Small intestine (tissue), 16 donors: ENCODE measurements at places on chromosomes 6 and 20.

DNA sequence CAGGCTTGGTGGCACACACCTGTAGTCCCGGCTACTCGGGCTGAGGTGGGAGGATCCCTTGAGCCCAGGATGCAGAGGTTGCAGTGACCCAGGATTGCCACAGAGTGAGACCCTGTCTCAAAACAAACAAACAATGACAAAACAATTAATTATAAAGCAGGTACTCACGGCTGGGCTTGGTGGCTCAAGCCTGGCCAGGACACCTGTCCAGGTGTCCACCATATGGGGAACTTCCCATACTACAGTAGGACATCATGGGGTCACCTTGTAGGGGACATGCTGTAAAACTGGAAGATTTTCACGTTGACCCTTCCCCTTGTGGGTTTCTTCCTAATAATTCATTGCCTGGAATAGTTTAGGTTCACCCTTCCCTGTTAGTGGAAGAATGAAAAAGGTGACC is 30.7 kb upstream of the RPL7L1 start:
- H3K4me1 ChIP-seq, result peaks cover 14% of the 10 kb centered on the region
- peaks cover 3% of the 10 kb centered on the region for H3K36me3 ChIP-seq
- no peak for DNase-seq
- no peaks in the 10 kb centered on the region for H3K27me3 ChIP-seq
- no peak overlapping the region for H3K27ac ChIP-seq

GRCh38 chr20:4046311-4046924 is 31.1 kb upstream of the RNF24 start:
- no peaks in the 10 kb centered on the region for H3K4me1 ChIP-seq
- no peak overlapping the region for H3K27ac ChIP-seq
- H3K27me3 ChIP-seq, result no peaks in the 10 kb centered on the region

DNA sequence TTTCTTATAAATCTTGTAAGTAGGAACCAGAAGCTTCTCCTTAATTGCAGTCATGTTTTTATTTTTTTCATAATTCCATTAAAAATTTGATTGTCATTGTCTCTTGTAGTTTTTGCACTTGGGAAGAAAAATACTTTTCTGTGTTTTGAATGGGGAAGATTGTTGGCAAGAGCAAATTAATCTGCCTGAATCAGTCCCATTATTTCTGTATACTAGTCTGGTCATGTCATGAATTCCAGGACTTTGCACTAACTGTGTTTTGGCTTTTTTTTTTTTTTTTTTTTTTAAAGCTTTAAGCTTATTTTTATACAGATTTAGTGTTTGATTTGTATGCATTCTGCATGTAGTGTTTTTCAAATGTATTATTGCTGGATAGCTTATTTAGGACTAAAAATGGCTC is 47.6 kb downstream of the RALGAPB start:
- H3K27me3 ChIP-seq, result no peaks in the 10 kb centered on the region
- H3K4me3 ChIP-seq, result no peak overlapping the region
- no peaks in the 10 kb centered on the region for H3K4me1 ChIP-seq
- no peak overlapping the region for H3K27ac ChIP-seq

DNA sequence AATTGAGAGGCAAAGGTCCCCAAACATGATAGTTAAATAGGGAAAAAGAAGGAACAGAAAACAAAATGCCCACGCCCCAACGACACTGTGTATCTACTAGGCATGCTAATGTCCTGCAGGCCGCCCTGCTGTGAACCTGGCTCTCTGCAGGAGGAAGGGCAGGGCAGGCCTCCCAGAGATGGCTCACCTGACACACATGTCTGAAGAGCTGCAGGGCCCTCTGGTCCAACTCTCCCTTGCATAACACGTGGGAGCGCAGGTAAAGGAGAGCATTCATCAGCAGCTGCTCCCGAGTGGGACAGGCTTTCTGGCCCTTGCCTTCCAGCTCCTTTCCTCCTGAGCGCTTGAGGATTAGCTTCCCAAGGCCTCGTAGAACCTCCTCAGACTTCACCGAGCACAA is 53.7 kb upstream of the LYRM2 start:
- no peaks in the 10 kb centered on the region for H3K27me3 ChIP-seq
- DNase-seq, result no peak
- H3K4me3 ChIP-seq, result no peak overlapping the region

- DNase-seq, result no peak
- H3K4me3 ChIP-seq, result no peak overlapping the region
- no peaks in the 10 kb centered on the region for H3K4me1 ChIP-seq
- H3K27ac ChIP-seq, result no peak overlapping the region
Measured at GRCh38 chr6:127924440-127924839, 23.6 kb upstream of the THEMIS start.

GRCh38 chr20:11173916-11174315 is 500.1 kb upstream of the JAG1 start:
- H3K4me3 ChIP-seq, result no peak overlapping the region
- no peaks in the 10 kb centered on the region for H3K4me1 ChIP-seq
- no peaks in the 10 kb centered on the region for H3K36me3 ChIP-seq
- DNase-seq, result no peak
- no peaks in the 10 kb centered on the region for H3K27me3 ChIP-seq

- no peak overlapping the region for H3K4me3 ChIP-seq
- DNase-seq, result peak; percentile 50
- peaks cover 45% of the 10 kb centered on the region for H3K4me1 ChIP-seq
- peak overlapping the region; percentile 74 for H3K27ac ChIP-seq
- H3K36me3 ChIP-seq, result no peaks in the 10 kb centered on the region
Measured at GRCh38 chr6:158706369-158706982, 56.6 kb downstream of the SYTL3 start.

GRCh38 chr20:41984031-41984430 is 365.9 kb upstream of the CHD6 start:
- H3K27ac ChIP-seq, result no peak overlapping the region
- H3K4me3 ChIP-seq, result no peak overlapping the region
- H3K4me1 ChIP-seq, result no peaks in the 10 kb centered on the region
- no peaks in the 10 kb centered on the region for H3K27me3 ChIP-seq
- no peaks in the 10 kb centered on the region for H3K36me3 ChIP-seq
- no peak for DNase-seq

DNA sequence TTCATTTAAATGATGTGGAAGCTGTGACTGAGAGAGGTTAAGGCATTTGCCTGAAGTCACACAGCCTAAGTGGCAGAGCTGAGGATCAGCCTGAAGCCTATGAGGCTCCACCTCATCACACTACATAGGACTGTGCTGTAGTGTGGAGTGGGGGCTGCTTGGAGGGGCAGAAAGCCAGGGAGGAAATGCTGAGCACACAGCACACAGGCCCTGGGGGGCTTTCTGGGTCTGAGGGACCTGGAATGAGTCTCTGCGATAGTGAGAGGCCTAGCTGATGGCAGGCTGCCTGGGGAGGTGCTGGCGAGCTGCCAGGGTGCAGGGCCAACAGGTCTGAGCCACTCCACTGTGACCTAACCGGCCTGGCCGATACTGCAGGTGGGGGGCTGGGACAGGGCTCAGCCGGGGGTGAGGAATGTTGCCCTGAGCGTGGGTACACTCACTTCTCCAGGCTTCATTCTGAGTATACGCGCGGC is 2.2 kb upstream of the ARHGAP40 start:
- H3K27me3 ChIP-seq, result peaks cover 16% of the 10 kb centered on the region
- no peaks in the 10 kb centered on the region for H3K36me3 ChIP-seq
- no peak overlapping the region for H3K4me3 ChIP-seq
- no peaks in the 10 kb centered on the region for H3K4me1 ChIP-seq

DNA sequence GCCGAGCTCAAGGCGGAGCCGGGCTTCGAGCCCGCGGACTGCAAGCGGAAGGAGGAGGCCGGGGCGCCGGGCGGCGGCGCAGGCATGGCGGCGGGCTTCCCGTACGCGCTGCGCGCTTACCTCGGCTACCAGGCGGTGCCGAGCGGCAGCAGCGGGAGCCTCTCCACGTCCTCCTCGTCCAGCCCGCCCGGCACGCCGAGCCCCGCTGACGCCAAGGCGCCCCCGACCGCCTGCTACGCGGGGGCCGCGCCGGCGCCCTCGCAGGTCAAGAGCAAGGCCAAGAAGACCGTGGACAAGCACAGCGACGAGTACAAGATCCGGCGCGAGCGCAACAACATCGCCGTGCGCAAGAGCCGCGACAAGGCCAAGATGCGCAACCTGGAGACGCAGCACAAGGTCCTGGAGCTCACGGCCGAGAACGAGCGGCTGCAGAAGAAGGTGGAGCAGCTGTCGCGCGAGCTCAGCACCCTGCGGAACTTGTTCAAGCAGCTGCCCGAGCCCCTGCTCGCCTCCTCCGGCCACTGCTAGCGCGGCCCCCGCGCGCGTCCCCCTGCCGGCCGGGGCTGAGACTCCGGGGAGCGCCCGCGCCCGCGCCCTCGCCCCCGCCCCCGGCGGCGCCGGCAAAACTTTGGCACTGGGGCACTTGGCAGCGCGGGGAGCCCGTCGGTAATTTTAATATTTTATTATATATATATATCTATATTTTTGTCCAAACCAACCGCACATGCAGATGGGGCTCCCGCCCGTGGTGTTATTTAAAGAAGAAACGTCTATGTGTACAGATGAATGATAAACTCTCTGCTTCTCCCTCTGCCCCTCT is 1.1 kb downstream of the CEBPB start:
- peak overlapping the region; percentile 99 for H3K27ac ChIP-seq
- H3K4me1 ChIP-seq, result peaks cover 4% of the 10 kb centered on the region
- H3K36me3 ChIP-seq, result no peaks in the 10 kb centered on the region
- DNase-seq, result peak; percentile 82

DNA sequence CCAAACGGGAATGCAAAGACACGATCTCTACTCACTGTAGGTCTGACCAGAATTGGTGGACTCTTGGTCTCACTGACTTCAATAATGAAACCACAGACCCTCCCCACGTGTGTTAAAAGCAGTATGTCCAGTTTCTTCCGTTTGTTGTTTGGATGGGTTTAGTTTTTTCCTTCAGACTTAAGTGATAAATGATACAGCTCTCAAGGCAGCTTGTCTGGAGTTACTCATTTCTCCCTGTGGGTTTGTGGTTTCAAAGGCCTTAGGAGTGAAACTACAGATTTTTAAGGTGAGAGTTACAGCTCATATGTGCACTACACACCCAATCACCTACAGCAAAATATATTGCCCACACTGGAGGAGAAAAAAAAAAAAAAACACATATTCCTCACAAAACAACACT is 86.7 kb upstream of the STMND1 start:
- no peaks in the 10 kb centered on the region for H3K27me3 ChIP-seq
- no peak overlapping the region for H3K27ac ChIP-seq
- DNase-seq, result no peak
- H3K4me1 ChIP-seq, result no peaks in the 10 kb centered on the region
- H3K36me3 ChIP-seq, result no peaks in the 10 kb centered on the region
- no peak overlapping the region for H3K4me3 ChIP-seq

GRCh38 chr6:129667621-129668020 is 42.4 kb downstream of the ARHGAP18 start:
- peaks cover 19% of the 10 kb centered on the region for H3K4me1 ChIP-seq
- H3K27ac ChIP-seq, result no peak overlapping the region
- H3K27me3 ChIP-seq, result no peaks in the 10 kb centered on the region
- H3K36me3 ChIP-seq, result no peaks in the 10 kb centered on the region
- H3K4me3 ChIP-seq, result no peak overlapping the region
- no peak for DNase-seq

DNA sequence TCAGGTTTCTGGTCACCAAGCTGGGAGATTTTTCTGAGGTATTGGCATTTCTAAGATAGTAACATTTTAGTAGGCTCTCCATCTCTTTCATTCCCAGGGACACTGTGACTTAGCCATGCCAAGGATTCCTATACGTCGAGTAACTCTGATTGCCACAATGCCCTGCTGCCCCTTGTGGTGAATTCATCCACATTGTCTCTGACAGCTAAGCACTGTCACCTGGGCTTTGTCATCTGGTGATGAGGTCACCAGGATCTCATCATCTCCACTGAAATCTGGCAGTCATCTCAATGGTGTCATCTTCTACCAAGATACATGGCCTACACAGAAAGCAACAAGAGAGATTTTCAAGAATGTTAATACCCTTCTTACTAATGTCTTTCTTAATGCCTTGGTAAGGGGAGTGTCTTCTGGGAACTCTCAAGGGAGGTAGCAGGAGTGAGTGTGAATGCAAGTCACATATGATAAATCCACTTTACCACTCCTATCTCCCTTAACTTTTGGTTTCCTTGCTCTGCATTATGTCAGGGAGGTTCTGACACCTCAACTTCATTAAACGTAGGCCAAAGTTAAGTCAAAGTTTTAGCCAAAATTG is 246.7 kb downstream of the CD109 start:
- no peak for DNase-seq
- no peaks in the 10 kb centered on the region for H3K27me3 ChIP-seq
- no peaks in the 10 kb centered on the region for H3K36me3 ChIP-seq
- H3K27ac ChIP-seq, result no peak overlapping the region
- H3K4me1 ChIP-seq, result no peaks in the 10 kb centered on the region

DNA sequence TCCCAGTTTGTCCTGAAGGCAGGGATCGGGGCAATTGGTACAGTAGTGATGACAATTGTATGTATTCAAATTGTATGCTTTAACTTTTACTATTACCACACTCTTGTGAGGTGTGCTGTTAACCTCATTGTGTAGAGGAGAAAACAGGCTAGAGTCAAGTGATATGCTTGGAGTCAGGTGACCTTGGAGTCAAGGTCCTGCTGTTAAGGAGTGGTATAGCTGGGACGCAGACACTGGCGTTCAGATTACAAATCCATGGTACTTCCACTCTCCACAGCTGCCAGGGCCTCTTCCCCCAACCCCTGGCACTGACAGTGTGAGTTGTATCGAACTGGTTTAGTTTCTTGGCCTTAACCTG is 10.5 kb downstream of the CNPY3 start:
- peak; percentile 37 for DNase-seq
- peaks cover 7% of the 10 kb centered on the region for H3K36me3 ChIP-seq
- no peaks in the 10 kb centered on the region for H3K4me1 ChIP-seq

GRCh38 chr6:48101290-48101689 is 9.7 kb downstream of the PTCHD4 start:
- DNase-seq, result no peak
- H3K4me1 ChIP-seq, result no peaks in the 10 kb centered on the region
- no peaks in the 10 kb centered on the region for H3K36me3 ChIP-seq
- no peak overlapping the region for H3K27ac ChIP-seq
- H3K4me3 ChIP-seq, result no peak overlapping the region

DNA sequence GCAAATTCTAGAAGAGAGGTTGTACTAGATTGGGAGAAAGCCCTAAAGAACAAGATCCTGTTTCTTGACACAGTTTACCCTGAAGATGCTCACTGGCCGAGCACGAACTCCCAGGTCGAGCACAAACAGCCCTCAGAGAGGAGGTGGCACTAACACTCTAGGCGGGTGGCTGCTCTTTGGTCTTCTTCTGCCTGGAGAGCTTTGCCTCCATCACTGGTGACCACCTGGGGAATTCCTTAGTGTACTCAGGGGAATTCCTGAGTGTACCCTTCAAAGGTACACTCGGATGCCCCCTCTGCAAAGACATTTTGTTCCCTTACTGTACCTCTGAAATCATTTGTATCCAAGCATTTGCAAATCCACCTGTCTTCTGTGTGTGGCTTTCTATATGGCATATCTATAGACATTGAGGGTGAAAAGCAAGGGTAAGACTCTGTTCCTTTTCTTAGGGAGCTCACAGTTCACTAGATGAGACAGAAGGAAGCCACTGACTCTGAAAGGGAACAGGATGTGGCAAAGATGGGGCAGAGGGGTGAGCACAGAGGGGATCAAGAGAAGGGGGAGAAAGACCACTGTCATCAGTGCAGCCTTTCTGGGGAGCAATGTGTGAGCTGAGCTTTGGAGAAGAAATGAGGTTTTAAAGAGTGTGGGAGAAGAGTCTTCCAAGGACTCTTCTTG is 169.8 kb upstream of the PROKR2 start:
- no peak for DNase-seq
- no peak overlapping the region for H3K27ac ChIP-seq
- no peaks in the 10 kb centered on the region for H3K27me3 ChIP-seq
